ENCODE measurements at places on chromosomes 13 and 19. TPM values are rescaled to one million over a fixed set of nuclear protein-coding genes. Genes with fewer than 3 reads are reported as not detected.

Gene ZNF208
- 3.0 TPM for polyA plus RNA-seq

Gene PLPPR2
- polyA plus RNA-seq: 14.0 TPM

Gene CEACAM3
- not detected for polyA plus RNA-seq

Gene ZNF534
- polyA plus RNA-seq: 0.53 TPM

Gene PSG6
- not detected for polyA plus RNA-seq

Gene LRFN3
- 17.9 TPM for polyA plus RNA-seq

Gene RGL3
- polyA plus RNA-seq: 54.2 TPM

Gene CYP2B6
- polyA plus RNA-seq: 2.8 TPM

Gene DAND5
- not detected for polyA plus RNA-seq

Gene NAA16
- polyA plus RNA-seq: 36.2 TPM

Gene IFT88
- 22.7 TPM for polyA plus RNA-seq

Gene ZNF836
- 23.4 TPM for polyA plus RNA-seq

Gene ZNF724
- polyA plus RNA-seq: 3.3 TPM

Gene ZNF793
- polyA plus RNA-seq: 30.1 TPM

Gene TEKTIP1
- 7.7 TPM for polyA plus RNA-seq

DNA sequence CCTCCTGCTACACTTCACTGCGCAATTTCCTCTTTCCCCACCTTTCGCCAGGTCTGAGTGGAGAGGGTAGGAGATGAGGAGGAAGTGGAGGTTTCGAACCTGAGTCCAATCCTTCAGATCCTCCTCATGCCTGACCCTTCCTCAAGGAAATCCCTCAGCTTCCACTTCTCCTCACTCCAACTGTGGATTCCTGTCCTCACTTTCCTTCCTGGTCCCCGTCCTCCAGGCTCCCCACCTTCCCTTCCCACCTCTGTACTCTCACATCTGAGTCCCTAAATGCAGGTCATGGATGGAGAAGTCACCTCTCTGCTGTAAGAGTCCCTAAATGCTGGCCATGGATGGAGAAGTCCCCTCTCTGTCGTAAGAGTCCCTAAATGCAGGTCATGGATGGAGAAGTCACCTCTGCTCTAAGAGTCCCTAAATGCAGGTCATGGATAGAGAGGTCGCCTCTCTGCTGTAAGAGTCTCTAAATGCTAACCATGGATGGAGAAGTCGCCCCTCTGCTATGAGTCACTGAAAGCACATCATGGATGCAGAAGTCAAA, 3.1 kb downstream of the TMEM86B start:
- no peak for DNase-seq

- DNase-seq: no peak
These were observed 39.2 kb upstream of the TUBGCP3 start for GRCh38 chr13:112627161-112627560.

GRCh38 chr13:40486518-40487163, 179.8 kb downstream of the FOXO1 start:
- DNase-seq: no peak

DNA sequence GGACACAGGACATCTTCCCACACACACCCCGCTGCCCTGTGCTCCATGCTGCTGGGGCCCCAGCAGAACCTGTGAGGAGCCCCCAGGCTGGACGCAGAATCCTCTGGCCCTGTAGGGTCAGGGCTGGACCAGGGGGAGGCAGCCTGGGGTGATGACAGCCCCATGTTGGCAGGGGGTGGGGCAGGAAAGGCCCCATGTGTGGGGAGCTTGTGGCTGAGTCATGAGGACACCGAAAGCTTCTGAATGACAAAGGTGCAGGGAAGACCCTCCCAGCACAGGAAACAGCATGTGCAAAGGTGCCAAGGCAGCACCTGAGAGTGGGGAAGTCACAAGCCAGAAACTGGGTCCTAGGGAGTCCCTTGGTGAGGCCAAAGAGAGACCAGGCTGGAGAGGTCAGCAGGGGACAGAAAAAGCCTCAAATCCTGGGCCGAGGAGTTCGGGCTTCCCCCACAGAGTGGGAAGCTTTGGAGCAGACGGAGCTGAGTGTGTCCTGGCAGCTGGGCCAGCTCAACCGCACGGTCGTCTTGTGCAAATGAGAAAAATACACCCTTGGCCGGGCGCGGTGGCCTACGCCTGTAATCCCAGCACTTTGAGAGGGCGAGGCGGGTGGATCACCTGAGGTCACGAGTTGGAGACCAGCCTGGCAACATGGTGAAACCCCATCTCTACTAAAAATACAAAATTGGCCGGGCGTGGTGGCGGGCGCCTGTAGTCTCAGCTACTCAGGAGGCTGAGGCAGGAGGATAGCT, 17.5 kb downstream of the ATP8B3 start:
- no peak for DNase-seq

- DNase-seq: no peak
These were observed 53.0 kb downstream of the LRCH1 start for GRCh38 chr13:46605825-46606554.

GRCh38 chr13:30618186-30618929, 638 bp downstream of the USPL1 start:
- no peak for DNase-seq

DNA sequence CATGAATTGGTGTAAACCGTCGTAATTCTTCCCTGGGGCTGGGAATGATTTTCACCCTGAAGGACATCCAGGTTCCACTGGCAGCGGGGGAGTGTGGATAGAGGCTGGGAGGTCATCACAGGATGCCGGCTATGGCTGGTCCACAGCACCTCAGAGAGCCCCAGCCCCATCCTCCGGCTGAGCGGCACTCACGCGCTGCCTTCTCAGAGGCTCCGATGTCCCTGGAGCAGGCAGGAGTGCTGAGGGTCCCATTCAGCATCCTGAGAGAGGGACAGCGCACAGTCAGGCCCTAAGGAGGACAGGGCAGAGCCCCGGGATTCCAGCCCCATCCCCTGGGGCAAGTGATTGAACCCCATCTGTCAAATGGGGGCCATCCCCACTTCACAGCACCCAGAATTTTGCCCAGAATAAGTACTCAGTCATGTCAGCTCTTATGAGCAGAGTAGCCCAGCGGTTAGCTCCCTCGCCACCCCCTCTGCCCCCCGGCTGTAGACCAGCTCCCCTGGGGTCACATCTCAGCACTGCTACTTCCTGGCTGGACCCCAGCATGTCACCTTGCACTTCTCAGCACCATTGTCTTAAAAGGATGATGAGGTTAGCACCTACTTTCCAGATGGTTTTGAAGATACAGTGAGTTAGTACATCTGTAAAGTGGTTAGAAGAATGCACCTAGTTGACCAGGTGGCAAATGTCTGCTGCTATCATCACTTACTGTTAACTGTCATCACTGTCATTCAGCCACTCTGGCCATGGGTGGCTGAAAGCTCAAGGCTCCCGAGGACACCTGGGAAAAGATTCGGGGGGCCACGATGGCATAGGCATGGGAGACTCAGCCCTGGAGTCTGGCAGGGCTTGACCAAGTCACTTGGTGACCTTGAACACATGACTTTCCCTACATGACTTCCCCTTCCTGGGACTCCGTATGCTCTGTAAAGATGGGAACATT, 11.9 kb downstream of the GRAMD1A start:
- DNase-seq: no peak

DNA sequence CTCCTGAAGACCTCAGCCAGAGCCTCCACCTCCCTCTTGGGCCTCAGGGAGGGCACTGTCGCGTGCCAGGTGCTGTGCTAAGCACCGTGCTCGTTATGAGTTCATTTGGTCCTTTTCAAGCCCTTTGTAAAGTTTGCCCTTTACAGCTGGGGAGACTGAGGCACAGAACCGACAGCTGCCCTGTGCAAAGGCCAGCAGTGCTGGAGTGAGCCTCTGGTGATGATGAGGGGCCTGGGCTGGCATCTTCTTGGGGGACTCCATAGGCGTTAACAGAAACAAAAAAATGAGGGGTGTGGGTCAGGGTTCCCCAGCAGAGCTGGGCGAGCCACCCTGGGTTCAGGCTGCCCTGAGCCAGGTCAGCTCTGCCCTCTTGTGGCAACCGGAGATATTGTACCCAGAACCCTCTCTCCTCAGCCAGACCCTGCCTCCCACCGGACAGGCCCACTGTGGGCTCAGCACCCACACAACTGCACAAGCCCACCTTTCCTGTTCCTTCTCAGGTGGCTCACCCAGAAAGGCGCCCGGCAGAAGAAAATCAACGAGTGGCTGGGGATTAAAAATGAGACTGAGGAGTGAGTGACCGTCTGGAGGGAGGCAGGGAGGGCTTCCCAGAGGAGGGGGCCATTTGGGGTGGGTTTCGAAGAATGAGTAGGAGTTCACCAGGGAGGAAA, 5.5 kb upstream of the IFI30 start:
- DNase-seq: no peak

- no peak for DNase-seq
These were observed 143.5 kb downstream of the DCT start for GRCh38 chr13:94335761-94336526.

- no peak for DNase-seq
These were observed 3.7 kb upstream of the FCER2 start for GRCh38 chr19:7705387-7706187.

GRCh38 chr13:99600318-99600717, 99.0 kb downstream of the TM9SF2 start:
- DNase-seq: no peak

GRCh38 chr13:99709134-99709533, 207.9 kb downstream of the TM9SF2 start:
- no peak for DNase-seq

GRCh38 chr13:50742968-50743367, 100.5 kb downstream of the DLEU7 start:
- no peak for DNase-seq

DNA sequence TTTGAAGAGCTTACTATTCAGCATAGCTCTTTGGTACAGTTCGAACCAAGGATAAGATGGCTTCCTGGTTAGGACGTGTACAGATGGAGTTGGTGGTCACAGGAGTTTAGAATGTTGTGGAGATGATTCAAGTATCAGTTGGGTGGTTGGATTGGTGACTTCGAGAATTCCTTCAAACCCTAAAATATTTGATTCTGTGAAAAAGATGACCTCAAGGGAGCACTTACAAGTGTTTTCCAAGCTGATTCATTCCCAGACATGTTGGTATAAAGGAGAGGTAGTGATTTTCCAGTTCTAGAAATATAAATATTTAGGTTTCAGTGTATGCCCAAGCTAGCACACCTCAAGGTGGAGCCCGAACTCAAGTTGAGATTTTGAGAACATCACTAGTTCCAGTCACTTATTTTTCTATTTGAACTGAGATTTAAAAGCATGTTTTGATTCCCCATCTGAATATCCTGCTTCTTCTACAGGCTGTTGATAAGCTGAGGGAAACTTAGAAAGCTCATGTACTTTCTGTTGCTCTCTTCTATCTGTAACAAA, 306.1 kb downstream of the DCT start:
- no peak for DNase-seq

- no peak for DNase-seq
These were observed 182.3 kb upstream of the KLF12 start for GRCh38 chr13:74316547-74316946.

GRCh38 chr19:39679791-39680168, 24.1 kb downstream of the LGALS16 start:
- no peak for DNase-seq

DNA sequence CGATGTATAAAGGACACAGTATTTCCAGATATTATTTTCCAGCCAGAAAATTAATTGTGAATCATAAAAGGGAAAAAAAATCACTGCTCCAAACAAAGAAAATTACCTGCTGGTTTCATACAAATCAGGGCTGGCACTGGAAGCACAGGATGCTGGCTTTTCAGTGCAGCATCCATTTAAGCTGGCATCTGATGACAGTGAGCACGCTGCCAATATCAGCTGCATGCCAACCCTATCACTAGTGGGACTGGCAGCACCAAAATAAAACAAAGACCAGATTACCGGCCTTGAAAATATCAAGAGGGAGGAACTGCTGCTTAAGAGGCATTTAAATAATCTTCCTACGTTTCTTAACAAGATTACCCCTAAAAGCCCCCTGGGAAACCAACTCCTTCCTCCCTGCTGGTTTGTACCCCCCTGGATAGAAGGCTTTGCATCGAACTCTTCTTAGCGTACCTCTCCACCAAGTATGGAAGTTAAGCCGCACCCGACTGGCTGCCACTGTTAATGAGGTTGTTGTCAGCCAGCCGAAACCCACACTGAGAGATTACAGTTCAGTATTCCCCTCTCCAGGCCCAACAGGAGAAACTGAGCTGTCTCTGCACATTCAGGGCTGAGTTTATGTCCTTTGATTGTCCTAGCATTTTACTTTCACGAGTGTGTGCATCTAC, 257.8 kb downstream of the EFNB2 start:
- DNase-seq: no peak

DNA sequence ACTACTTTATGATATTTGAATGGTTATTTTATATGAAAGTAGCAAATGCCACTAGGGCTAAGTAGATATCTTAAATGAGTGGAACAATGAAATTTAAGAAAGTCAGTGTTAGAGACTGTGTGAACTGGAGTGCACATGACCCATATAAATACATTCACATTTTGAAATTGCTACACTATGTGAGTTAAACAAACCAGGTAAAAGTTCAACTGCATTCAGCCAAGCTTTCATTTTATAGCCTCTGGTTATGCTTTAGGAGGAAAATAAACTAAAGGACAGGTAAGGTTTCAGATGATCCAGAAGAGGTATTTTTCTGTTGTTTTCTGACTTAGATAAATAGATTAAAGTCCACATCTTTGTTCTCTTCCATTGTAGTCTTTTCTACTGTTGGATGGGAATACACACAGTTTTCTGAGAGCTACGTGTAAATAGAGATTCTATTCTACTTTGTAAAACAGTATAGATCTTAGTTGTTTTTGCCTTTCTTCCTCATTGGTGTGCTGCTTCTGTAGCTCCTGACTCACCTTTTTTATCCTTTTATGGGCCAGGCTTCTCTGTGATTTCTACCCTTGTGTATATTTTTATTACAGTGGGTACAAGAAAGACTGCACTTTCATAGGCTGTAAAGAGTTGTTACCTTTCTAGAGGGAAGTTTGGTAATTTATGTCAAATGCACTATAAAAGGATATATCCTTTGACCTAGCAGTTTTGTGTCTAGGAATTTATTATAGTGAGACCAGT, 54.6 kb upstream of the KCTD4 start:
- DNase-seq: no peak

Measured in left renal pelvis (tissue), 4 donors.